ENCODE measurements at places on chromosomes 2 and 18.
A peak's percentile ranks its signal among the peaks of the same experiment; 100 is the strongest.

DNA sequence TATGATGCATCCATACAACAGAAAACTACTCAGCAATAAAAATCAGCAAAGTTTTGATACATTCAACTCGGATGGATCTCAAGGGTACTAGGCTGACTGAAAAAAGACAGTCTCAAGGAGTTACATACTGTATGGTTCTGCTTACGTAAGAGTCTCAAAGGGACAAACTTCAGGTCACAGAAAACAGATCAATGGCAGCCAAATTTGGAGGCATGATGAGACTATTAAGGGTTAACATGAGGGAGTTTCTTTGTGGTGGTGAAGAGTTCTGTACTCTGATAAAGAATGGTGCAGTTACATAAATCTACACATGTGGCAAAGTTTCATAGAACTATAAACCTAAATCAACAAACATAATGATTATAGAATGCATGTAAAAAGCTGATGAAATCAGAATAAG is 81.4 kb downstream of the COBLL1 start:
- DNase-seq = no peak

GRCh38 chr18:7760967-7761948 is 194.1 kb downstream of the PTPRM start:
- peak; percentile 31 for DNase-seq

- no peak for DNase-seq
Observed at GRCh38 chr2:136098441-136098840, 19.5 kb downstream of the CXCR4 start.

- DNase-seq = no peak
Observed at GRCh38 chr18:35747894-35748472, 166.4 kb downstream of the GALNT1 start.

DNA sequence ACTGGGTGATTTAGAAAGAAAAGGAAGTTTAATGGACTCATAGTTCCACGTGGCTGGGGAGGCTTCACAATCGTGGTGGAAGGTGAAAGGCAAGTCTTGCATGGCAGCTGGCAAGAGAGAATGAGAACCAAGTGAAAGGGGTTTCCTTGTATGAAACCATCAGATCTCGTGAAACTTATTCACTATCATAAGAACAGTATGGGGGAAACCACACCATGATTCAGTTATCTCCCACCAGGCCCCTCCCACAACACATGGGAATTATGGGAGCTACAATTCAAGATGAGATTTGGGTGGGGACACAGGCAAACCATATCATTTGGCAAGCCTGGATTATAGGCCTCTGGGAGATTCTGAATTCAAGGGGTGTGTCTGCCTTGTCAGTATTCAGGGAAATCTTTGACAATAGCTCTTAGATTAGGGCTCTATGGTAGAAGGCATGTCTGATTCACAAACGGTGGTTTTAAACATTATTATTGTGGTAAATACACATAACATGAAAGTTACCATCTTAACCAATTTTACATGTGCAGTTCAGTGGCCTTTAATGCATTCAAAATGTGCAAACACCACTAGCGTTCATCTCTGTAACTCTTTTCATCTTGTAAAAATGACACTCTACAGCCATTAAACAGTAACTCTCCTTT is 15.3 kb upstream of the PLB1 start:
- no peak for DNase-seq

DNA sequence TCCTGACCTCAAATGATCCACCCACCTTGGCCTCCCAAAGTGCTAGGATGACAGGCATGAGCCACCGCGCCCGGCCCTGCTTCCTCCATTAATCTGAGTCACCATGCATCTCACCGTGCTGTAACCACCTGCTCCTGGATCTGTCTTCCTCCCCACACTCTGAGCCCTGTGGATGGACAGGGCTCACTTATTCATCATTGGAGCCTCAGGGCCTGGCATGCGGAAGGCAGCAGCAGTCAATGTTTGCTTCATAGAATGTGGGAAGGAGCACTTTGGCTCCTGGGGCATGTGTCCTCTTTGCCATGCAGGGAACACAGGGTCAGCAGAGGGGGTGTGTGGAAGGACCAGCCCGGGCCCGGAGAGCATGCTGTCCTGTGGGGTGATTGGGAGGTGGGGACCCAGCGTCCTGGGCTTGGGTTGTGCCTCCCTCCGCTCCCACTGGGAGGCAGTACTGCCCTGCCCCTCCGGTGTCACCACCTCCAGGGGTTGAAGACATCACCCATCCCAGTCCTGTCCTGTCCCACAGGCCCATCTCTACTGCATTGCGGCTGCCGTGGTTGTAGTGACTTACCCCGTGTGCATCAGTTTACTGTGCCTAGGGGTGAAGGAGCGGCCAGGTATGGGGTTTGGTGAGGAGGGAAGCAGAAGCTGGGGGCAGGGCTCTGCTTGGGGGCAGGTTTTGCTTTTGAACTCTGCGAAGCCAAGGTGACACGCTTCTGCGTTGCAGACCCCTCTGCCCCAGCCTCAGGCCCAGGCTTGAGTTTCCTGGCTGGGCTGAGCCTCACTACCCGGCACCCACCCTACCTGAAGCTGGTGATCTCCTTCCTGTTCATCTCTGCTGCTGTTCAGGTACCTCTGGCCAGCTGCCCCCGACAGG is 11.5 kb downstream of the MFSD2B start:
- no peak for DNase-seq

DNA sequence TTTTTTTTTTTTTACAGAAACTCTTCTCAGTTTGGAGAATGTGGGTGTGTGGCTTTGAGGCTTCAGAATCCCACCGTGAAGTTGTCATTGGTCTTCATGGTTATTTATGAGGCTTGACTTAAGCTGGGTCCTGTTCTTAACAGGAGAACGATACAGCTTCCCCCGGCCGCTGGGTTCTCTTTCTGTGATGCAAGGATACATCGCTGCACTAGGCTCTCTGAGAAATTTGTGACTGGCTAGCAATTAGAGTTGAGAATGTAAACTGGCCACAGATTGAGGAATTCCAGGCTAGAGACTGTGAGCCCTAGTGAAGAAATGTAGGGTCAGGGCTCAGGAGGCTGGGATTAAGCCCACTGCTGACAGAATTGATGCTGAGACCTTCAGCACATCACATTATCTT is 29.8 kb downstream of the MGAT5 start:
- DNase-seq = no peak

DNA sequence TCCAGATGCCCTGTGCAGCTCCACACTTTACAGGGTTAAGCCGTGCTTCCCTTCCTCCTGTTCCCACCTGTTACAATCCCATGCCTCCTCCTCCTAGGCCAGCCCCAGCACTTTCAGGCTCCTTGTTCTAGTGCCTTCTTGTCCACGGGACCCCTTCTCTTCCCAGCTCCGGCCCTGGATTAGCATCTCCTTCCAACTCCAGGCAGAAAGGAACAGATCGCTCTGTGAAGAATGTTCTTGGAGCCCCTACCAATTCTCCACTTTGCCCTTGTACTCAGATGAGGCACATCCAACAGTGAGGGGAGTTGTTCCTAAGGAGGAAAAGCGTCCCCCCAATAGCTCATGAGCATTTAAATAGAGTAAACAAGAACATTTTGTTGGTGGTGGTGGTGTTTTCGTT is 72.7 kb downstream of the CABLES1 start:
- DNase-seq = no peak

DNA sequence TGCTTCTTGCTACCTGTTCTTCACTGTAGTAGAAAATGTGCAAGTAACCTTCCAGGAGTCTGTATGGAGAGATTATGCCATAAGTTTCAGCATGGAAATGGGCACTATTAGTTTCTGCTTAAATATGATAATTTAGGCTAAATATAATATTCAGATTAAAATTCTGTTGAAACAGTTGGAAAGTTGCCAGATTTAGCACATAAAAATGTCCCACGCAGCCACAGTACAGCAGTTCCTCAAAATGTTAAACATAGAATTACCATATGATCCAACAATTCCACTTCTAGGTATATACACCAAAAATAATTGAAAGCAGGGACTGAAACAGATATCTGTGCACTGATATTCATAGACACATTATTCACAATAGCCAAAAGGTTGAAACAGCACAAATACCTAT is 121.2 kb downstream of the NRP2 start:
- DNase-seq = no peak

DNA sequence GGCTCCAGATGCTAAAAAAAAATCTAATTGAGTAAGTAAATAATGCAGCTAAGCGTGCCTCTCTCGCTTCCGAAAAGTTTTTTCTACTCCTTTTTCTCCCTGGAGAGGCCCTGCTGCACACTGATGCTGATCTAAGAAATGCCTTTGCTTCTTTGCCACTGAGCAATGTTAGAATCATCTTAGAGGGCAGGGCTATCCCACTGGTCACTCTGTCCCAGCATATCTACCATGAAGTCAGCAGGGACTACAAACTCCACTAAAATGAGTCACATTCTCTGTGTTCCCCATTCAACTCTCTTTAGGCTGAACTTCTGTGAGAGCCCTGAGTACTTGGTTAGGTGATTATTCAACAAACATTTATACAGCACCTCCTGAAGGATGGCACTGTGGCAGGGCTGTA is 127.6 kb upstream of the LYPD1 start:
- DNase-seq = no peak

DNA sequence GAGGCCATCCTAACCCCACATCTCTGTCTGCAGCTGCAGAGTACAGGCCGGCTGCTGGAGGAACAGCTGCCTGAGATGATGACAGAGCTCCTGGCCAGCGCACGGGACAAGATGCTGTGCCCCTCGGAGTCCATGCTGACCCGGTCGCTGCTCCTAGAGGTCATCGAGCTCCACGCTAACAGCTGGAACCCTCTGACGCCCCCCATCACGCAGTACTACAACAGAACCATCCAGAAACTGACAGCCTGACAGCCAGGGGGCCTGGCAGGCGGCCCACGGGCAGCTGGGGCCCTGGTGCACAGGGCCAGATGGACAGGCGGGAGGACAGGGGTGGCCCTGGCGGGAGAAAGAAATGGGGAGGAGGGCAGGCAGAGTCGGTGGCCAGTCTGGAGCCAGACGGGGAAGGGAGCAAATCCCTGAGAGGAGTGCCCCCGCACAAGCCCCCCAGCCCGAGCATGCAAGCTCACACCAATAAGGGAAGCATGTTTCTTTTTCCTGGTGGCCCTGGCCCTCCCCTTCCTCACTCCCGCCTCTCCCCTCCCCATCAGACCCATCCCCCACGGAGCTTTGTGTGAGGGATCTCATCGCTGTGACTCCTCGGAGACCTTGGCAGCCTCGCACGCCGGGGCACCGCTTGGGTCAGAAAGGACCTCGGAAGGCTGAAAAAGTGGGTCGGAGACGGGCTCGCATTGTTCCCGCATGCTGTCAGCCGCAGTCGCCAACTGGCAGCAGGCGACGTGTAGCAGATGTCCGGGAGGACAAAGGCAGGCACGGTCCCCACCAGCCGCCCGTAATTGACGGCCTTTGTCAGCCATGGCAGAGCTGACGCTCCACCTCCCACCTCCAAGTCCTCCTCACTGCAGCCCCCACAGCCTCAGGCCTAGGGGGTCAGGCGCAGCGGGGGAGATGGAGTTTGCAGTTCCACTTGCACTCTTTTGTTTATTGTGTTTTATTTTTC is 91.2 kb downstream of the SMAD7 start:
- DNase-seq = no peak

GRCh38 chr2:224951723-224952481 is 90.4 kb downstream of the DOCK10 start:
- no peak for DNase-seq

DNA sequence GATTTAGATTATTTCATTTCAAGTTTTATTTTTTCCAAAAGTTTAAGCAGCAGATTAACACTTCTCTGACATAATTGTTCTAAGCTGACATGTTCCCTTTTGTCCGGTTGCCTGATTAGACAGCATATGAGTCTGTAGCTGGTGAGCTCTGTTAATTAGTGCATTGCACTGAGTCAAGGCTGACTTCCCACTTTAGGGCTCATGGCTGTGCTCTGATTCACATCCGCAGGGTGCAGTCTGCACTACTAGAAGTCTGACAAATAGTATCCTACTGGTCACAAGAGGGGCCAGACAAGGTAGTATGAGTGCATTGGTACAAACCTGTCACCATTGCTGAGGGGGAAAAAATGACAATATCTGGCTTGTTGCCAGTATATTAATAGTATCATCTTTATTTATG is 443.9 kb upstream of the ZNF804A start:
- DNase-seq = no peak

DNA sequence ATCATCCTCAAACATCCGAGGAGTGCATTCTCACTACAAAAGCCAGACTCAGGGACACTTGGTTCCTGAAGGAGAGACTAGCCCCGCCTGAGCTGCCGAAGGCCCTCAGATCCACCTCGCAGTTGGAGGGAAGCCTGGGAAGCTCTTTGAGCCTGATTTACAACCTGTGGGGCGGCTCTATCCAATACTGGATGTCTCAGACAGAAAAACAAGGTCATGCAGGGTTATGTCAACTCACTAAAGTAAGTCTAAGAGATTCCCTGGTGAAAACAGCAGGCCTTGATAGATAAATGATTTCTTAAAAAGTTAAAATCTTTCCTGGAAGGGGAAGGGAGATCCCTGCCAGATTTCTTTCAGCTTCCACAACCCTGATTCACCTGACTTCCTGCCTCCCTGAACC is 284.3 kb downstream of the CYP26B1 start:
- DNase-seq = no peak

DNA sequence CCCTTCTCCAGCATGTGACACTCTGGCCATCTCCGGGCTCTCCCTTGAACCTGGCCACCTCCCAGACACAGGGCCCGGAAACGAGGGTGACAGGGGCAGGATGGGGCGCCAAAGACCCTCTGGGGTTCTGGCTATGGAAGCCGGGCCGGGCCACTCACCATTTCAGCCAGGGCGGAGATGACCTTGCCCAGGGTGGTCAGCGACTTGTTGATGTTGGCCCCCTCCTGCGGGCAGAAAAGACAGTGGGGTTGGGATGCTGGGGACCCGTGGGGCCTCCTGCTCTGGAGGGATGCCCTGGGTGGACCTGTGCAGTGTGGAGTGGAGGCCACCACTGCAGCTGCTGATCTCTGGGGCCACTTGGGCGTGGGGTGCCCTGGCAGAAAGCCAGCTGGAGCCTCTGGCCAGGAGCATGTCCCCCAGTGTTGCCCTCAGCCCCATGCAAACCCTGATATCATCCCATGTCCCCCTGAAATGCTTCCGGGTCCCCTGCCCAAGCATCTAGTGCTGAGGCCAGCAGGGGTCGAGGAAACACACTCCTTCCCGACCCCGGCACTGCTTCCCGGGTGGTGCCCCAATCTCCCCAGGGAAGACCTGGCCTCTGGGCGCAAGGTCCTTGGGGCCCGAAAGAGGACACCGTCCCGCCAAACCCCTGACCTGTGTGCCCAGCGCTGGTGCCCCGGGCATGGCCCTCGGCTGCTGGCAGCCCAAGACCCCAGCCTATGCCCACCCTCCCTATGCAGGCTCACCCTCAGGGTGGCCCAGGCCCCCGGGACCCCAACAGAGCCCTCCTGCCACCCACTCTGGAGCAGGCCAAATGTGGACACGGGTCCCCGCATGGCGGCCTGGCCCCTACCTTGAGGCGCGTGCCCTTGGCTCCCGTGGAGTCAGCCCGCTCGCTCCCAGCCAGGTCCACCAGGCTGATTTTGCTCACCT is 36.9 kb downstream of the KIF1A start:
- no peak for DNase-seq
